GM19239 (cell line): ENCODE measurements at places on chromosomes 5 and 9.

DNA sequence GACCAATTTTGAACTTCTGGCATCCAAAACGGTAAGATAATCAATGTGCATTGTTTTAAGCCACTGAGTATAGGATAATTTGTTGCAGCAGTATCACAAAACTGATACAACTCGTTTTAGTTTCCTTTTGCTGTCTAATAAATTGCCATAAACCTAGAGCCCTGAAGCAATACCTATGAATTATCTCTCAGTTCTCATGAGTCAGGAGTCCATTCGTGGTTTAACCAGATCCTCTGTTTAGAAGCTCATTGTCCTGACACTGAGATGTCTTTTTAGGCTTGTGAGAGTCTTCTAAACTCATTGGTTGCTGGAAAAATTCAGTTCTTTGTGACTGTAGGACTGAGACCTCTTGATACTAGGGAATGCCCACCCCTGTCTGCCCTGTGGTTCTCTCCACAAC is 262.9 kb downstream of the SEMA5A start:
- no peak for DNase-seq

DNA sequence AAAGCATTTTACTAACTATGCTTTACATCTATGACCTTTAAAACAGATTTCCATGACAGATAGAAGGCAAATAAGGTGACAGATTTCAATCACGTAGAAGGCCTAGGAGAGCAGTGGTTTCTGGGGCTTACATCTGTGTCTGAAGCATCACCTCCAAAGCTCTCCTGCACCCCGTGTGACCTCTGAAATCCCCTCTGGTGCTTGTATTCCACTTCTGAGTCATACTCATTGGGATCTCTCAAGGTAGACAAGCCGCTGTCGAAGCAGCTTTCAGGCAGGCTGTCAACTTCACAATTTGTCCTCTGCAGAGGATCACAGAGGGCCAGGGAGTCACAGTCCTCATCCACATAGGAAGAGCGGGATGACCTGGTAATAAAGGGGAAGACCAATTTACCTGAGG is 62.2 kb downstream of the RASEF start:
- DNase-seq: no peak

DNA sequence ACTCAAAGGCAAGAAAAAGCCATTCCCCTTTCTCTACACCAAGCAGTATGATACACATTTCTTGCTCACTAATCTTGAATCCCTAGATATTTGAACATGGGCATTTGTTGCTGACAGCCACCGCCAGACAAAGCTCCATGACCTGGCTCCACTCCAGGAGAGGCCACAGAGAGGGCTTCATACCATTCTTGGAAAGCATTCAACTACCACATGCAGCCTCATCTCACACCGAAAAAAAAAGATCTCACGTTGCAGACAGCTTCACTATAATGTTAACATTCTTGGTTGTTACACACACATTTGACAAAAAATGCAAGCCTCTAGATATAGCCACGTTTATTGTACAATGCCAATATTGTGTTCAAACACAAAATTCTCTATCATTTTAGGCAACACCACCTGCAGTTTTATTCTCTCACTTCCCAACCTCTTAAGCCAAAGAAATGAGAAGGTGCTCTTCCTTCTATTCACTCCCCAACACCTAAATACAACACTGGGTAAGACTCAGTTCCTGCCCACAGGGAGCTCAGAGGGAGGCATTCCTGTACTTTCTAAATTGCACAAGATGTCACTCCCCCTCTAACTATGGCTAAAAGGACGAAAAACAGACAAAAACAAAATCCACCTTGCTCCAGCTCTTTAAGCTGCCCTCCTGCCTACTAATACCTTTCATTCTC is 222.4 kb downstream of the TSSK1B start:
- DNase-seq: no peak

DNA sequence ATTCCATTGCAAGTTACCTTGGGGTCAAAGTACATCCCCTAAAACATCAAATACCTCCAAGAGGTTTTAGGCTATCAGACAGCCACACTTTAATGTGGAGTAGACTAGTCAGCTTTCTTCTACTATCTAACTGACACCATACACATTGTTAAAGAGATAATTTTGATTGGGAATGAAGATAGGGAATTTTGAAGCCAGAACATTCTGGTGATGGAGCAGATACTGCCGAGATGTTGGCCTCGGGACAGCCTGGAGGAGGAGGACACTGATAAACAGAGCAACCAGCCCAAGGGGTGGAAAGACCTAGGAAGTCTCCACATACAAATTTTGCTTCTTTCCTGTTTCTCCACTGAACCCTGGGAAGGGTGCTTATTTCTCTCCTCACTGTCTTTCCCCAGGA is 14.9 kb downstream of the TJP2 start:
- DNase-seq: no peak

DNA sequence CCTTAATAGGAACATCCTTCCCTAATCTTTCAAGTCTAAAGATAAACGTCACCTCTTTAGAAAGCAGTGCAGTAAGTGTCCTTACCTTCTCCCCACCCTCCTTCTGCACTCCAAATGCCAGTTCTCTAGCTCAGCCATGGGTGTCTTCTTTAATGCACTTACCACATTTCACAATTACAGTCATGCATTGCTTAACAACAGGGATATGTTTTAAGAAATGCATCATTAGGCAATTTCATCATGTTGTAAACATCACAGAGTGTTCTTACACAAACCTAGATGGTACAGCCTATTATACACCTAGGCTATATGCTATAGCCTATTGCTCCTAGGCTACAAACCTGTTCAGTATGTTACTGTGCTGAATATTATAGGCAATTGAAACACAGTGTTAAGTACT is 91.2 kb downstream of the RFX3 start:
- no peak for DNase-seq

DNA sequence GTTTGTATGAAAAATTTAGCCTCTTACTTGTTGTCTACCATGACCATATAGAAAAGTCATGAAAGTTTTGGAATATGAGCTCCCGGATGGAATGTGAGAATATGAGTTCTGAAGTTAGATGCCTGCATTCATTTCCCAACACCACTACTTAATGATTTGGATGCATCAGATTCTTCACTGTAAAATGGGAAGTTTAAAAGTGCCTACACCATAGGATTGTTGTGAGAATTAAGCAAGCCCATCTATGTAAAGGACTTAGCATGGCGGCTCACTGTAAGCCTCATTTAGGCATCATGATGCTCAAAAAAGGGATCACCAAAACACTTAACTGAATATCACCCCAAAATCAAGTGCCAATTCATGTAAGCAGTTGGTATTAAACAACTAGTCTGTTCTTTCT is 177.3 kb downstream of the RAB3C start:
- DNase-seq: no peak

- no peak for DNase-seq
These were observed 93.4 kb downstream of the ANKH start for GRCh38 chr5:14777932-14778791.

DNA sequence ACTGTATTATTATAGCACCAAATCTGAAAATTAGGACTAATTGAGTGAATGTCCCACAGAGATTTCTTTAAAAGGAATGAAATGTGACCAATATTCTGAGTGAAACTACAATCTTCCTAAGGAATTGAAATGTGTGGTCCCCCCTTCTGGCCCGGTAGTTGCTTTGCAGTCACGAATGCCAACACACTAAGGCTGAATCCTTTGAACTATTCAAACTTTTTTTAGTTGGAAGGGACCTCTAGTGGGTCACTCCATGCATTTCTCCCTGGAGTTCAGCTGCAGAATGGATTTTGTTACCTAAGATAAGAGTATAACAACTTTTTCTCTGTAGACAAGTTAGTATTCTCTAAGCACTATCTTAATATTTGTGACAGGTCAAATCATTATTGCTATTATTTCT is 2.8 kb downstream of the CDH6 start:
- no peak for DNase-seq

- no peak for DNase-seq
These were observed 97.1 kb downstream of the DTWD2 start for GRCh38 chr5:118891252-118891651.

- peak; percentile 83 for DNase-seq
These were observed 29.8 kb upstream of the FABP6 start for GRCh38 chr5:160199410-160199911.

DNA sequence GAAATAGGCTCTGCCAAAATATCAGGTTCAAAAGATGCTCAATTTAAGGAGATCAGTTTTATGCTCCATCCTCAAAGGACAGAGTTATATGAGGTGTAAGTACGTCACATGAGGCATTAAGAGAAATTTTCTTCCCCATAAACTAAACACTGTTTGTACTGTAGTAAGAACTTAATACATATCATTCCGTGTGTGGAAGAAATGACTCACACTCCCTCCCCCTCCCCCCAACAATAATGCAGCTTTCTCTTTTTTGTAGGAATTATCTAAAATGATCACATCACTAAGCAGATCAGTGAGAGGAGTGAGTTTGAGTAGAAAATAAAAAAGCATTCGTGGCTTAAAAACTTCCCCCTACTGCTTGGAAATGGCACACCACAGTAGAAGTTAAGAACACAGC is 2.2 kb downstream of the CDH12 start:
- DNase-seq: no peak

DNA sequence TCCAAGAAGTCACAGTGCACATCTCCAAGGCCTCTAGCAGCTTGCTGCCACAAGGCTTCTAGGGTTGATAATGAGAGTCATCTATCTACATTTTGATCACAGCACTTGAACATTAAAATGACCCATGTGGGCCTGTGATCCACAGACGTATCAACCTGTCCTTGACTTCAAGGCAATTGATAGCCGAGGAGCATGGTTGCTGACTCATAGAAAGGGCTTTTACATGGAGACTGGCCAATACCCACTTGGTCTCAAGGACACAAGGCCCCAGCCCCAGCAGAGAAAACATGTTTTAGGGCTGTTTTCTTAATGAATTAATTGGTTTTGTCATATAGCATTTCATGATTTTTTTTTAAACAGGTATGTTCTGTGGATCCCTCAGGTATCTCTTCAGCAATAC is 314.0 kb downstream of the SEMA5A start:
- no peak for DNase-seq

- no peak for DNase-seq
These were observed 203.7 kb downstream of the TMEM167A start for GRCh38 chr5:82873452-82873851.

DNA sequence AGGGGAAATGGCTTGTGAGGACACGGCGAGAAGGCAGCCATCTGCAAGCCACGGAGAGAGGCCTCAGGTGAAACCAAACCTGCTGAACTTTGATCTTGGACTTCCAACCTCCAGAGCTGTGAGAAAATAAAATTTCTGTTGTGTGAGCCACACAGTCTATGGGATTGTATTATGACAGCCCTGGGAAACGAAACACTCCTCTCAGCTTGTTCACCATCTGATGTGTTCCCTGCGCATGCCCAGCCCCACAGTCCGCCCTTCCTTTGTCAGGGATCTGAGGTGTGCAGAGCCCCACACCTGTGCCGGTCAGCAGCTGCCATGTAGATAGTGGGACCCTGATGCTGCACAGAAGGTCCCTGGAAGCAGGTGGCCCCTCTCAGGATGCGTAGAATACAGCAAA is 34.1 kb downstream of the PLPP7 start:
- DNase-seq: no peak

DNA sequence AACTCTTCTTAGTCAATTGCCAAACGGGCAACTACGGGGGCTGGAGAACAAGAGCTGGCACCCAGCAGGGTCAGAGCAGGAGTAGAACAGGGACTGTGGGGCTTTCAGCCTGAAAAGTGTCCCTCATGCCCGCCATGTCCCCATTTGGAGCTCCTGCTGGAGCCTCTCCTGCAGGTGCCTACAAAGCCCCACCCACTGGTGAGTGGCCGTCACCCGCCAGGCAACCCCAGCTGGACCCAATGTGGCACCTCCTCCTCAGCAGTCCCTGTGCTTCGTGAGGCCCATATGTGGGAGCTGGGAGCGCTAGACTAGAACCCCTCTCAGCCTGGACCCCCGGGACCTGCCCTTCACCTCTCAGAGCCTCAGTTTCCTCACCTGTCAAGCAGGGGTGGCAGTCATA is 40.9 kb downstream of the VAV2 start:
- DNase-seq: no peak

DNA sequence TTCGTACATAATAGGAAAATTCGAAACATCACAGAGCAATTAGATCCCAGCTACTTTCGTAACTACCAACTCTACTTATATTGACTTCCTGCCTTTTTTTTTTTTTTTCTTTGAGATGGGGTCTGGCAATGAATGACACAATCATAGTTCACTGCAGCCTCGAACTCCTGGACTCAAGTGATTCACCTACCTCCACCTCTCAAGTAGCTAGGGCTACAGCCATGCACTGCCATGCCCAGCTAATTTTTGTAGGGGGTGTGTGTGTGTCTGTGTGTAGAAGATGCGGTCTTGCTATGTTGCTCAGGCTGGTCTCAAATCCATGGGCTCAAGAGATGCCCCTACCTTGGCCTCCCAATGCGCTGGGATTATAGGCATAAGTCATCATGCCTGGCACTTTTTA is 5.8 kb upstream of the PAIP2 start:
- no peak for DNase-seq

DNA sequence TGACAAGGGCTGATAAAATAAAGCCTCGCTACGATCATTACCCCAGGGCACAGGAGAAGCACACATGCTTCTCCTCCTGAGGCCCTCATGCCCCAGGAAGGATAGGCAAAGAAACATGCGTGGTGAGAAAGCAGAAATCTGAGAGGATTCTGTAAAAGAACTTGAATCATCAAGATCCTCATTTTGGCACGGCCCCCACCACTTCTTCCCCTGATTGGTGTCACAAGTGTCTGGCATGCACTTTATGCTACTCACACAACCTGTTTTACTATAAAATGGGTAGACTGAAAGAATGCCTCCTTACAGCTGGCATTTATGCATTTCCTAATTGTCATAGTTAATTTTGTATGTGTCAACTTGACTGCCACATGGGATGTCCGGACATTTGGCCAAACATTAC is 32.1 kb downstream of the PCA3 start:
- DNase-seq: no peak

- no peak for DNase-seq
These were observed 65.8 kb upstream of the UNC5A start for GRCh38 chr5:176744584-176744965.

GRCh38 chr5:126139773-126140172 is 283.4 kb upstream of the GRAMD2B start:
- DNase-seq: no peak
